ENCODE measurements at places on chromosomes 6 and 20. TPM values are rescaled to one million over a fixed set of nuclear protein-coding genes. Genes with fewer than 3 reads are reported as not detected.
A peak's percentile ranks its signal among the peaks of the same experiment; 100 is the strongest.

Gene WFDC11
- not detected for polyA plus RNA-seq

Gene TSBP1
- polyA plus RNA-seq, result not detected

Gene TTLL9
- polyA plus RNA-seq, result 0.20 TPM

Gene SAMD5
- polyA plus RNA-seq, result 2.2 TPM

Gene NMBR
- polyA plus RNA-seq, result 0.15 TPM

Gene CFB
- polyA plus RNA-seq, result 39.6 TPM

Gene PABPC1L
- polyA plus RNA-seq, result 12.2 TPM

Gene OR2H1
- not detected for polyA plus RNA-seq

Gene ISM1
- 1.4 TPM for polyA plus RNA-seq

DNA sequence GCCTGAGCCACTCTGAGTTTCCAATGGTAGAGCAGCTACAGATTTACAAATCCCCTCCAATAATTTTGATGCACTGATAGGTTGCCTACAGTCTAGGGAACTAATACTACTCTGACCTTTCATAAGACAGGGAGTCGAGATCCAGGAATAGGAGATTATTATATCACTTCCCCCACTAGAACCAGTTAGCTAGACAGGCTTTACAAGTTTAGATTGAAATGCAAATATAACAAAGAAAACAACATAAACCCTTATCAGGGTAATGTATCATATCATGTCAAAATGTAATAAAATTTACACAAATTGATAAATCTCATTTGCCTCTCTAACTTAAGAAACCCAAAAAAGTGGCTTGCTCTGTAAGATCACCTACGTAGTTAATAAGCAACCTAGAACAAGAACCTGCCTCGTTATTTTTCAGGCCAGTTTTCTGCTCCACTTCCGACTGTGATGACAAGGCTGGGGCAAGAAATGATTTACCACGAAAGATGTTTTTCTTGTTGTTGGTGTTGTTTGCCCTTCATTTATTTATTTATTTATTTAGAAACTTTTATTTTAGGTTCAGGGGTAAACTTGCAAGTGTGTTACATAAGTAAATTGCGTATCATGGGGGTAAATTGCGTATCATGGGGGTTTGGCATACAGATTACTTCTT, 504.2 kb upstream of the ID4 start:
- no peak for DNase-seq

DNA sequence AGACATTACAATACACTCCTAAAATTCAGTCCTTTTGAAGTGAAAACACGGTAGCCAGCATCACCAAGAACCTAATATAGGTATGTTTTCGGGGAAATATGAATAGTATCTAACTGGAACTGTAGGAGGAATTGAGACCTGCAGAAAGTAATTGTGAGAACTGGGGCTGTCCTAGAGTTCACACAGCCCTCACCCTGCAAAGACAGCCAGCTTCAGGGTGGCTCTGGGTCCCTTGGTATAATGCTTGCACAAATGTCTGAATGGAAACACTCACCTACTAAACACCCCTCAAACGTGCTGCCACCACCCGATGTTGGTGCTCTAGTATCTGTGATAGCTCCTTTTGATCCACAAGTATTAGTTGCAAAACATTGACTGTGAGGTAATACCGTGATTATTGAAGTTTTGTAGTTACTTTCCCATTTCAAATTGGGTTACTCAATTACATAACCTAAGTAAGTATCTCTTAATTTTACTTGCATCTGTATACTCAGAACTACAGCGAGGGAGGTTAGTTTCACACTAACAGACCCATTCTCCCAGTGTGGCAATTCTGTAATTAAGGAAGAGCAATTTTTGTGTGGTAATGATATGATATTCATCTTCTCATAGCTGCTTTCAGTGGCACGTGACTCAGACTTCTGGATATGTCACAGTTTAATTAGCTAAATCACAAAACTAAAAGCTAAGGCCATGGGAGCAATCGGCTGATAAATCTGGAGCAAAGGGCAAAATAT, 129.5 kb downstream of the INSM1 start:
- no peak for DNase-seq

DNA sequence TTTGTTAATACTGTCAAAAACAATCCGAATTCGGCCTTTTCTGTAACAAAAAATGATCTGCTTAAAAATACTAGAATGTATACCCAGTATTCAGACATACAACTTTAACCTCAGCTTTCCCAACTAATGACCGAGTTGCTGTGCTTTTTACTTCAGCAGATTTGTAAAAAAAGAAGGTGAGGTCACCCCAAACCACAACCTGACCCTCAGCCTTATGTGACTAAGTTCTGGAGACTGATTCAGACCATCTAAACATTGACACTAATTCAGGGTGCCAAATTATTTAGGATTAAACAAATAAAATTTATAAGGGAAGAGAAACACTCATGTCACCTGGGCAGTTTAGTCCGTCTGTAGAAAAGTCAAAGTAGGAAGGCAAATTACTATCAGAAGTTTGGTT, 7.7 kb downstream of the CCN6 start:
- DNase-seq, result no peak

DNA sequence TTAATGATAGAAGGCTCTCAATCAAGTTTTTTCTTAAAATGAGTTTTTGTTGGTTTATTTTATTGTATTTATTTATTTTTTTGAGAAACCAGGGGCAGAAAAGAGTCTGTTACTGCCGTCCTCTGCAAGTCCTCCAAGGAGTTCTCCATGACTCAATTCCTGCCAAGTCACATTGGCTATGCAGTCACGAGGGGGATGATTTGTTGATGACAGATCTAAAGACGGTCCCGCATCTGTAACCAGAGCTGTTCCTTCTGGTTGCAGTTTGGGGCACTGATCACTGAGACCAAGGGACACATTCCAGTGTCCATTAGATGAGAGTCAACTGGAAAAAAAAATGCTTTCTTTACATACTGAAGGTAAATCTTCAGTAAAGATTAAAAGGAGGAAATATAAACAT, 13.9 kb upstream of the TSHZ2 start:
- DNase-seq, result no peak

- no peak for DNase-seq
These were observed 7.1 kb downstream of the CNPY3 start for GRCh38 chr6:42936398-42936797.

DNA sequence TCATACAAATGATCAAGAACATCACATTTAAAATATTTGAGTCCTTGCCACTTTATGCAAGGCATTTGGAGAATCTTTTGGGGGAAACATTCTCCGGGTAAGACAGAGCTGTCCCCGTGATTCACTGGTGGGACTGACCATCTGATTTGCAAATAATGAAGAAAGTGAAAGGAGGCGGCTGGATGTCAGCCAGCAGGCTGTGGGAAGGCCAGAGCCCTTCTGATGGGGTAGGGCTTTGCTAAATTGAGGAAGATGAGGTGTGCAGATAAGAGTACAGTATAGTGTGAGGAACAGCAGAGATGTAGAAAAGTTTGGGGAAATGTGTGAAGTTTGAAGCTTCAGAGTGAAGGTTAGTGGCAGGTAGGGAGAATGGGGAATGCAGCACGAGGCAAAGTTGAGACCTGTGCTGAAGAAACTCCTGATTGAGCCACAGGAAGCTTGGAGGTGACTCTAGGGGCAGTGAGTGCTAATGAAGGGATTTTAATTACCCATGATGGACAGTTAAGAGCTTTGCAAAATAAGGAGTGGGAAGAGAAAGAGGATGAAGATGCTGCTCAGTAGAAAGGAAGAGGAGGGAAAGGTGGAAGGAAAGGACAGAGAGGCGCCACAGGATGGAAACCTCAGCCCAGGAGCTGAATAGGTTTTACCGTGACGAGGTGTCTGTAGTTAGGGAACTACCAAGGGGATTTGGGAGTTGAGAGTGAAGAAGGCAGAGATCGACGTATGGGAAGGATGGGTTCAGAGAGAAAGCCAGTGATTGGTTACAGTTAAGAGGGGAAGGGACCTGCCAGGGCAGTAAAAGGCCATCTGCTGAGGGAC, 68.7 kb downstream of the SNX9 start:
- DNase-seq, result no peak

DNA sequence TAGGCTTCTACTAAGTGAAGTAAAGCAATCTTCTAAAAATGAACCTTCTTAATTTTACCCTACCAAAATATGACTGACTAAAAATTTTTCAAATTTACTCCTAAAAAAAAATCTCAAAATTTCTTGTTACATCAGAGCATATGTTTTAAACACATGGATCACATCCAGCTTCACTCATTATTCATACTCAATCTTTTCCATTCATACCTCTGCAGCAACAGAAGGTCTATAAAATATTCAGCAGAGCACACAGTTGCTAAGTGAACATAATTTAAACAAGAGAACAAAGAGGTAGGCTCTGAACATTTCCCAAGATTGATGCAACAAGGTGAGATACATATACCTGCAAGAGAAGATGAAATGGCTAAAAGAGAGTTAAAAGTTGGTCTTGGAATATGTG, 213.9 kb downstream of the SOD2 start:
- DNase-seq, result no peak

GRCh38 chr6:131950767-131951575, at the start of gene CCN2:
Gene CCN2, minus strand, starts transcription at chr6:131951372. Its CDS starts 200 bp downstream, at chr6:131951172.
- peak; percentile 68 for DNase-seq

- DNase-seq, result no peak
These were observed 44.0 kb upstream of the TRAM2 start for GRCh38 chr6:52620906-52621190.

DNA sequence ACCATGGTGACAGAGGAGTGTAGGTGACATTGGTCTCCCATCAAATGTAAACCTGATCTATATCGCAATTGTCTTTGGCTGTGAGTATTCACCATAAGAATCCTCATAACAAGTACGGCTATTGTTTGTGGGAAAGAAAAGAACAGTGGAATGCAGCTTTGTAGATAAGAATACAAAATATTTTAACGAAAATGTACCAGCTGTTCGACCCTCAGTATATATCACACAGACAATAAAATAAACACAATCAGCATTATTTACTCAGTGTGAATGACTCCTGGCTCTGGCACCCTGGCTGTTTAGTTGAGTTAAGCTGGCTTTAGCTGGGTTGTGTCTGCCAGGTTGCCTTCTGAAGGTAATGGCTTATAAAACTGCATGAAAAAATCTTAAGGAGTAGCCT, 43.4 kb downstream of the SNRNP48 start:
- DNase-seq, result no peak

GRCh38 chr20:63364801-63365585, 3.8 kb upstream of the CHRNA4 start:
- no peak for DNase-seq

DNA sequence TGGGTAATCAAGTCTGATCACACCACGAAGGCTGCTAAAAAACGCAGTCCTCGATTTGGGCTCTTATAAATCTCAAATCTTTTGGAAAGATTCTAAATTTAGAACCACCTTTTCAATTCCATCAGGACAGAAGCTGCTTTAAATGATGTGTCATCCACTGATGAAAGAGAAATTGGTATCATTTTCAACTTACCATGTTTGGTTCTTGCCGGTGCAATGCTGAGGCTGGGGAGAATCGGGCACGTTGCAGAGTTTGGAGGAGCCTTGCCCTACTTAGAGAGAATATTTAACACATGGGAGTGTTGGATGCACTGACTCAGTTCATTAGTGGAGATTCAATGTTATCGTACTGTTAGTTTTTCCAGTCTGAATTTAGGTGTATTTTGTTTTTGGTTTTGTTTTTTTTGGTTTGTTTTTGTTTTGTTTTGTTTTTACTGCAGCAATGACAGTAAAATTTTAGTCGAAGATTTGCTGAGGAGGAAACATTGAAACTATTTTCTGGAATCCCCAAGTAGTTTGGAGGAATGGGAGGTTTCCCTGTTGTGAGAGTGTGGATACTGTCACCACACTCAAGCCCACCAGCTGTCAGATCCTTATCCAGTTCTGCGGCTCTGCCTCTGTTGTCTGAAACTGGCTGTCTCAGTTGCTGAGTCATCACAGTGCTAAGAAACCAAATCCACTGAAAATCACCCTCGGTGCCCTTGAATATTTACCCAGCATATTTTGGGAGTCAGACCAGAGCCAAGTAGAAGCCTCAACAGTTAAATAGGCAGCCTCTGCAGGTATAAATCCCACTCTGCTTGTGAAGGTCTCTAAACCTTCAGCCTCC, 497.0 kb downstream of the BTBD3 start:
- DNase-seq, result no peak

DNA sequence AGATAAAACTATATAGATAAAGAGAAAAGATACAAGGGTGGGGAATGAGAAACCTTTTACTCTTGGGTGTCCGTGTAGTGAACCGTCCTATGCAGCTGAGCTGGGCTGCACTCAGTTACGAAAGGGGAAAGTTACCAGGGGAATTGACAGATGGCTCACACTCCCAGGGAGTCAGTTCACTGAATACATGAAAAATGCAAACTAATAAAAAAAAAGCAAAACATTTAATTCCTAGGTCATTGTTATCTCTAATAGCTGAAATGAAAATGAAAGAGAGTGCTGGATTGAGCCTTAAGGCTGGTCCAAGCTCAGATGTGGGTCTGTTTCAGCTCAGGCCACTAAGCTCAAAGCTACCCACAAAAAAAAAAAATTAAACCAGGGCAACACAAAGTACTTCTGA, 138.0 kb downstream of the THBS2 start:
- DNase-seq, result no peak

- DNase-seq, result no peak
These were observed 225.1 kb upstream of the ADGRB3 start for GRCh38 chr6:68410021-68410420.

Data from urinary bladder (tissue), 4 donors.